ENCODE measurements at places on chromosomes 11 and 22.

DNA sequence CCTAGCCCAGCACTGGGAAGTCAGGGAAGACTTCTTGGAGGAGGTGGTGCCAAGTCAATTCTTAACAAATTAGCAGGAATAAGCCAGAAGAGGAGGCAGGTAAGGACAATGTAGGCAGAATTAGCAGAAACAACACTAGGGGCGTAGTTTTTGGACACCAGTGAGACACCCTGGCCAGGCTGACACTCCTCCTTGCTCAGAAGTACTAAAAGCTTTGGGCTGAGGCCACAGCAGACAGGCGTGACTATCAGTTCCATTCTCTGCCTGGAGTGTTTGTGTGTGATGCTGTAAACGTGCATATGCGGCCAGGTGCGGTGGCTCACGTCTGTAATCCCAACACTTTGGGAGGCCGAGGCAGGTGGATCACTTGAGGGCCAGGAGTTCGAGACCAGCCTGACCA lies 36.0 kb downstream of the PHF21B start:
- DNase-seq, result no peak

GRCh38 chr11:116390963-116391362 lies 381.8 kb downstream of the BUD13 start:
- DNase-seq, result no peak

GRCh38 chr11:119739975-119740374 lies 11.0 kb upstream of the NECTIN1 start:
- no peak for DNase-seq

DNA sequence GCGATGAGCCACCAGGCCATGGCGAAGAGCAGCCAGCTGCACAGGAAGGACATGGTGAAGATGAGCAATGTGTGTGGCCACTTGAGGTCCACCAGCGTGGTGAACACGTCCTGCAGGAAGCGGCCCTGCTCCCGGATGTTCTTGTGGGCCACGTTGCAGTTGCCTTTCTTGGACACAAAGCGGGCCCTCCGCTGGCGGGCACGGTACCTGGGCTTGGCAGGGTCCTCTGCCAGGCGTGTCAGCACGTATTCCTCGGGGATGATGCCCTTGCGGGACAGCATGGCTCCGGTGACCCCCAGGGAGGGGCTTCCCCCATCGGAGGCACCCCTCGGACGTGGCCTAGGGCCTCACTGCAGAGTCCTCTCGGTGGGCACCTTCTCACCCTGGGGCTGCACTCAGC lies 648 bp downstream of the KCNJ11 start:
- DNase-seq, result no peak

DNA sequence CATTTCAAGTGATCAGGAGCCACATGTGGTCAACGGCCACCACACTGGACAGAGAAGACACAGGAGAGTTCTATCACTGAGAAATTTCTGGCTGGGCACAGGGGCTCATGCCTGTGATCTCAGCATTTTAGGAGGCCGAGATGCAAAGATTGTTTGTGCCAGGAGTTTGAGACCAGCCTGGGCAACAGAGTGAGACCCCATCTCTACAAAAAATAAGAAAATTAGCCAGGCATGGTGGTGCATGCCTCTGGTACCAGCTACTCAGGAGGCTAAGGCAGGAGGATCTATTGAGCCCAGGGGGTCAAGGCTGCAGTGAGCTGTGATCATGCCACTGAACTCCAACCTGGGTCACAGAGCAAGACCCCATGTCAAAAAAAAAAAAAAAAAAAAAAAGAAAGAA lies 26.3 kb downstream of the KCNJ4 start:
- no peak for DNase-seq
